ENCODE measurements at places on chromosomes 16 and 17.

GRCh38 chr17:67992548-67993152, 3.6 kb downstream of the C17orf58 start:
- DNase-seq = peak; percentile 25

- peak; percentile 47 for DNase-seq
Measured at GRCh38 chr16:56643080-56643778, 4.8 kb downstream of the MT1A start.

GRCh38 chr17:36736201-36737156, 135.1 kb downstream of the MRM1 start:
- DNase-seq = no peak

GRCh38 chr17:15076991-15077663, 188.0 kb downstream of the PMP22 start:
- no peak for DNase-seq

- DNase-seq = peak; percentile 89
Measured at GRCh38 chr16:31033709-31034492, 543 bp downstream of the STX4 start.

DNA sequence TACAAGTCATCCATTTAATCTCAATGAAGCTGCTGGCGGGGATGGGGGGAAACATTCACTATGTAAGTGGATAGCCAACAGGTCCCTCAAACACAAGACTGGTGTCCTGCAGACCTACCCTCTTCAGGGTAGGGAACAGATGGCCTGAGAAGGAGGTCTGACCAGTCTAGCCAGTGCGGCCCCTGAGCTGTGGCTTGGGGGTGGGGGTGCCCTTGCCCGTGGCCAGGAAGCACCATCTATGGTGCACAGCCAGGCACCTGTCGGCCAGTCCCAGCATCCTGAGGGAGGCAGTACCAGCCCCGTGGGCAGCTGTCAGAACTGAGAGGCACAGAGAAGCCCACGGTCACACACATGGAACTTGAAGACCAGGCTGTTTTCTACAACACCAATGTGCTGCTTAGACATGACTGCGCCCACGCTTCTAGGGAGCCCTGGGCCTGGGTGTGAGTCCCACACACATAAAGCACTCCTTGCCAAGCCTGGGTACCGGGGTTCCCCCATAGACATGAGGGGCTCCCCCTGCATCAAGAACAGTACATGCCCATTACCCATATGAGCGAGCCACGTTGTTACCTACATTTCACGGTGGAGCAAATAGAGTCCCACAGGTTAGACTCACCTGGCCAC, 40.9 kb downstream of the RMI2 start:
- no peak for DNase-seq

- no peak for DNase-seq
Measured at GRCh38 chr16:69371564-69371963, 14.2 kb downstream of the TERF2 start.

DNA sequence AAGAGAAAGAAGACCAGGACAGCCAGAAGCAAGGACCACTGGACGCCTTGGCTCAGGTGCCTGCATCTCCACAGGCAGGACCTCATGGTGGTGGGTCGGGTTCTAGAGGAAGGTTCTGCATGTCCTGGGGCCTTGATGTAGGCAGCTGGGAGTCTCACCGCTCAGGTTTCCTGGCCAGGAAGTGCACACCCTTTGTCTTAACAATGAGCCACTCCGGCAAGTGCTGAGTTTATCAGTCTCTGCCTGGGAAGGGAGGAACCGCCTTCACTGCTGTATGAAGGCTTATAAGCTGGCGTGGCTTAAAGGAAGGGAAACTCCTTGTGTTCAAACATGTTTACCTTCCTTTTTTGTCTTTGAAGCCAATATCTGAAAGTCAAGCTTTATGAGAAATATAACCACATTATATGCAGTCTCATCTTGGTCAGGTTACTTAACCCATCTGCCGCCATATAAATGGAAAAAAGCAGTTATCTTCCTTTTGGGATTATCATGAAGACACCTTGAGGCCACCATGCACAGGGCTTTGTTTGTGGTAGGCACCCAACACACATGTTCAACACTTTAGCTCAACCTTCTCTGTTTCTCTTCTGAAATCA, at the start of gene ST6GALNAC1:
Gene ST6GALNAC1, minus strand, starts transcription at position 205 of the 596 bp plus-strand sequence. Its CDS starts 119 bp downstream, at position 86.
- DNase-seq = peak; percentile 54

- no peak for DNase-seq
Measured at GRCh38 chr16:89146211-89147005, 25.1 kb upstream of the CDH15 start.

DNA sequence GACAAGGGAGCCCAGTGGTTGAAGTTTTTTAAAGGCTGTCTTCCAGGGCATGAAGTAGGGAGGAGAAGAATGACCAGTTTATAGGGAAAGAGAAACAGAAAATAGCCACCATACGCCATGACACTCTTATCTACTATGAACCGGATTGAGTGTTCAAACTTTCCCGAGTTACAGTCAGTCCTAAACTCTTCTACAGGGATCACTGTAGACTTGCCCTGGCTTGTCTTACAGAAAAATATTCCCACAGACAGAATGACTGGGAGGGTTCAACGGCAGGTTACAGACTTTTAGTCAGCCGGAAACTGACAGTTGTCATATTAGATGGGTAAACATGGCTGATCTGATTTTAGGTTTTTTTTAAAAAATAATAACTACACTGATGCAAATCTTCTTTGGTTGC, 662.5 kb upstream of the SOX9 start:
- DNase-seq = no peak

- peak; percentile 96 for DNase-seq
Measured at GRCh38 chr16:89410794-89411309, 79.5 kb downstream of the ANKRD11 start.

- no peak for DNase-seq
Measured at GRCh38 chr17:69122065-69122464, 19.6 kb downstream of the ABCA6 start.

DNA sequence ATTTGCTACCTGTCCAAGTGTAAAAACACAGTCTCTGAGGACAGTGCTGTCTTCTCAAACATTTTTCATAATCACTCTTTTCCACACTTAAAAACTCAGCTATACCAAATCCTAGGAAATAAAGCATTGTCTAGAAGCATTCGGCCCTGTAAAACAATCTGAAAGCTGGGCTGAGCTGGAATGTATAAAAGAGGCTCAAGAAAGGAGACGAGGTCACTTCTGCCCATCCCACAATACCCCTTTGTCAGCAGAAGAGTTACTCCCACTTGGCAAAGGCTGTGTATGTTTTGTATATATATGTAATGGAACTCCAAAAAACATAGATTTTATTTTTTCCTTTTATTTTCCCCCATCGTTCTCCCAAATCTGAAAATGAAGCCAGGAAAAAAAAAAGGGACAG, 43.9 kb downstream of the STH start:
- no peak for DNase-seq

DNA sequence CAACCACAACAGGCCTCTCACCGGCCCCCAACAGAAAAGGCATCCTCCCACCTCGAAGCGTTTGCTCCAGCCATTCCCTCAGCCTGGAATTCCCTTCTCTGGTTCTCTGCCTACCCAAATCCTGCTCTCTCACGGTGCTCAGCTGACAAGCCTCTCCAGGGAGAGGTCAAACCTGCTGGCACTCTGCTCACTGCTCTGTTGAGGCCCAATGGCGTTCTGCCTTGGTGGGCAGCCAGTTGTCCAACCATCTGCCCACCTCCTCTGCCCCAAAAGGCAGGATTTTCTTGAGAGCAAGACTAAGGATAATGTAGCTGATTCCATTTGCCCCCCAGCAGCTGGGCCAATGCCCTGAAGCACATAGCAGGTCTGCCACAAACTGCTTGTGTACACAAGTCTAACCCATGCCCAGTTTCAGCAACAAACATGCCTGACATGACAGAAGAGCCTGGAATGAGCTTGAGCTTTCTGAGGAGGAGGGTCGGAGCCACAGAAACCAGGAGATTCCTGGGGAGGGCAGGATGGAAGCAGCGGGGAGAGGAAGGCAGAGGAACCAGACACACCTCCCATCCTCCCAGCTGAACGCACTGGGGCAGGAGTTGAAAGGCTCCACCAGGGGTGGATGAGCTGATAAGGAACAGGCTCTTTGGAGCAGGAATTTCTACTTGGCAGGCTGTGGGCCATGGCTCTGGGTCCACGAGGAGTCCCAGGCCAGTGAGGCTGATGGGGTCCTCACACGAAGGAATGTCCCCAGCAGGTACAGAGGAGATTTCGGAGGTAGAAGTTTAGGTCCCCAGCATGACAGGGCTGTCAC, 23.9 kb downstream of the ARHGAP27 start:
- DNase-seq = no peak

- DNase-seq = peak; percentile 10
Measured at GRCh38 chr16:70778901-70779309, 22.1 kb downstream of the VAC14 start.

- DNase-seq = no peak
Measured at GRCh38 chr17:10799407-10799806, 4.5 kb downstream of the TMEM238L start.

DNA sequence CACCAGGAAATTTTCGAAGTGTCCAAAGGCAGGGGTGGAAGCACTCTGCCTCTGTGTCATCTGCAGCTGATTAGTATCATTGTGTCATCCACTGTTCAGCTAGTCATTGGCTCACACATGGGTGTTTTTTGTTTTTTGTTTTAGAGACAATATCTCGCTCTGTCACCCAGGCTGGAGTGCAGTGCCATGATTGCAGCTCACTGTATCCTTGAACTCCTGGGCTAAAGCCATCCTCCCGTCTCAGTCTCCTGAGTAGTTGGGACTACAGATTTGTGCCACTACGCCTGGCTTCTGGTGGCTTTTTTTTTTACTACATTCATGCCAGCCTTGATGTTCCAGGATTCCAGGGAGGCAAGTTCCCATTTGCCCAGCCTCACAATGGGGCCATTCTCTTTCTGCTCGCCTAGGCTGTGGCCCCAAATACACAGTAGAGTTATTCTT, 32.5 kb upstream of the MYO18A start:
- no peak for DNase-seq

DNA sequence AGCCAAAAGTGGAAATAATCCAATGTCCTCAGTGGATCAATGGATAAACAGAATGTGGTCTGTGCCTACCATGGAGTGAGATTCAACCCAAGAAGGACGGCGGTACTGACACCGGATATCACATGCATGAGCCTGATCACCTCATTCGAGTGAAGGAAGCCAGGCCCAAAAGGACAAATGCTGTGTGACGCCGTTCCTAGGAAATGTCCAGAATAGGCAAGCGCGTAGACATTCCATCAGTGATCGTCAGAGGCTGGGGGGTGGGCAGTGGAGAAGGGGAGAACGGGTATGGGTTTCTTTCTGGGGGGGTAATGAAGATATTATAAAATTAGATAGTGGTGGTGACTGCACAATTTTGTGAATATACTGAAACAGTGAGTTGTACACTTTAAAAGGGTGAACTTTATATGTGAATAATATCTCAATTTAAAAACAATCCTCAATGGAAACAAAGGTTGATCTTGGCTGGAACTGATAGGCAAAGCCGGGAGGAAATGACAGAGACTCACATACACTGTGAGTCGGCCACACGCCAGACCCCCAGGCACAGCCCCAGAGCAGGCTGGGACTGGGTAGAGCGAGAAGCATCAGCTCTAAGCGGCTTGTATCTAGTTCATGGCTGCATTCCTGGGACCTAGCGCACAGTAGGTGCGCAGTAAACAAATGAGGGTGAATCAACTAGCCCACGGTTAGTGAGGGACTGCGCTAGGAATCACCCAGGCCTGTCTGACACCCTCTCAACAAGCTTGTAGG, 3.5 kb downstream of the DBNDD1 start:
- peak; percentile 69 for DNase-seq

DNA sequence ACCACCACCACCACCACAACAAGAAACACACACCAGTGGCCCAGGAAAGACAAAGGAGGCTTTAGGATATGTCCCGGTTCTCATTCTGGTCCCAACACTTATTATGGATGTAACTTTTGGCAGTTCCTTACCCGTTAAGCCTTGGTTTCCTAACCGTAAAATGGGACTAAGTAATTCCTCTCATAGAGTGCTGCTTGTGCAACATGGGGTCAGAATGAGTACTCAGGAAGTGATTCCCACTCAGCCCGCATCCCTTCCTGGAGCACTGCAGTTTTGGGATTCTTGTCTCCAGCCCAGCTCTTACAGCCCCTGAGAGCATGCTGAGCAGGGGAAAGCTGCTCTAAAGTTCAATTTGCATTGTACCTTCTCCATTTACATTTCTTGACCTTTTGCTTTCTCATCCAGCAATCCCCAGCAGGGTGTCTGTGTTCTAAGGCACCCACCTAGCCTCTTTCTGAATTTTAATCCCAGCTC, 262.6 kb downstream of the PRKCA start:
- DNase-seq = peak; percentile 51

GRCh38 chr17:53696286-53696685, 126.4 kb upstream of the KIF2B start:
- DNase-seq = no peak

DNA sequence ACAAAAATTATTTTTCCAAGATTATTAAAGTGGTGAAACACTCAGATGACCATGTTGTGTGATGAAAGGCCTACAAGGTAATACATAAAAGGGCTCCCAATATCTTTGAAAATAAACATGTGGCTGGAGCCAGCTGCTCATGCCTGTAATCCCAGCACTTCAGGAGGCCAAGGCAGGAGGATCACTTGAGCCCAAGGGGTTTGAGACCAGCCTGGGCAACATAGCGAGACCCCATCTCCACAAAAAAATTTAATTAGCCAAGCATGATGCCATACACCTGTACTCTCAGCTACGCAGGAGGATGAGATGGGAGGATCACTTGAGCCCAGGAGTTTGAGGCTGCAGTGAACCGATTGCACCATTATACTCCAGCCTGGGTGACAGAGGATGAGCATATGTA, 26.8 kb downstream of the SIAH1 start:
- no peak for DNase-seq

DNA sequence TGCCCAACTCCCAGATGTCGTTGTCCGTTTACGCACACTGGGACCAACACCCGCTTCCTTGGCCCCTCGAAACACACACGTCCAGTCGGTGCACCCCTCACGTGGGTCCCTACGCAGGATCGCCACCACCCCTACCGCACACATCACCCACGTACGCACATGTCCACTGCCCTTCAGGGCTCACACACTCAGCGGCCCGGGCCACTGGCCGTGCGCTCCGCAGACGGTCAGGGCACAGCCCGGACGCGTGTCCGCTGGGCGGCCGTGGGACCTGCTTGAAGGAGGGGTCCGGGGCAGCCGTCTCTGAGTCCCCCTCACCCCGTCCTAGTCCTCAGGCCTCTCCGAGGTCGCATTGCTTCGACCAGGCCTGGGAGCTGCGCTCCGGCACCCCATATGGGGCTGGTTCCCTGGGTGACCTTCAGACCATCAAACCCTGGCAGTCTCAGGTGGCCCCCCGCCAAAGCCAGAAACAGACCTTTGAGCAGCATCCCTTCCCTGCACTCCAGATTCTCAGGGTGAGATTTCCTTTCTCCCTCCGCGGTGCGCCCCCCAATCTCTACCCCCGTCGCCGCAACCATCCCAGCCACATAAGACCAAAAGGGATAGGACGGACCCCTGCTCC, 914 bp upstream of the GPRC5B start:
- DNase-seq = peak; percentile 6

DNA sequence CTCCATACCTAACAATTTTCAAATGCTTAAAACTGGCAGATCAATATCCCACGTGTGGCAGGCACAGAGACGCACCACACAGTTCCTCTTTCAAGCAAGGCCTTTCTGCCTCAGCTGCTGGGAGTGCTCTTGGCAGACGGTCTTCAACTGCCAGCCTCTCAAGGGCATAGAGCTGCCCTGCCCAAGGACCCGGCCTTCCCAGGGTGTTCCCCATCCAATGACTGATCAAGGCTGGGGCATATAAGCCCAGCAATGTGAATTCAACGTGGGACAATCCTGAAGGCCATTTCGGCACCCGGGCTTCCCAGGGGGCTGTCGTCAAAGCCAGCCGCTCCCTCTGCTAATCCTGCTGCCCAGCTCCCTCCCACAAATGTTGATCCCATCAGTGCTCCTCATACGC, 107.1 kb downstream of the STX8 start:
- no peak for DNase-seq

Data from dermis blood vessel endothelial cell (primary cell).